HFFc6 (cell line): ENCODE measurements at places on chromosomes 7 and 10. TPM values are rescaled to one million over a fixed set of nuclear protein-coding genes. Genes with fewer than 3 reads are reported as not detected.

Gene PITX3
- total RNA-seq, result not detected in 2 replicates

Gene ZNF467
- 0.96 to 1.2 TPM (median 1.1 TPM) in 3 replicates for total RNA-seq

Gene AKR1D1
- not detected in 2 replicates for total RNA-seq

Gene UPK3BL2
- 6.8 and 8.9 TPM in 2 replicates for total RNA-seq

Gene NEUROD6
- total RNA-seq, result not detected in 3 replicates

Gene FGL2
- not detected in 3 replicates for total RNA-seq

Gene TLL2
- total RNA-seq, result 0.23 and 0.31 TPM in 2 replicates

Gene SPDYE1
- total RNA-seq, result not detected in 3 replicates

Gene GPR146
- 0.26 and 0.65 TPM in 2 replicates for total RNA-seq

Gene CCNY
- 64.5 and 64.8 TPM in 2 replicates for total RNA-seq

Gene AKR1B15
- total RNA-seq, result not detected in 3 replicates

Gene DPYSL4
- total RNA-seq, result 0.31 to 2.1 TPM (median 2.0 TPM) in 3 replicates

Gene CACNB2
- total RNA-seq, result not detected in 2 replicates

Gene OR6B1
- total RNA-seq, result not detected in 2 replicates

Gene DLD
- total RNA-seq, result 82.6 to 87.4 TPM (median 85.9 TPM) in 3 replicates

Gene GRM3
- not detected in 3 replicates for total RNA-seq

Gene CALCR
- total RNA-seq, result not detected in 2 replicates

Gene BCAP29
- 82.3 to 91.3 TPM (median 90.3 TPM) in 3 replicates for total RNA-seq

Gene CYP3A4
- not detected in 3 replicates for total RNA-seq

Gene LIPN
- not detected in 3 replicates for total RNA-seq

Gene HYAL4
- not detected in 2 replicates for total RNA-seq

Gene CCDC3
- total RNA-seq, result 0.07 to 0.09 TPM in 2 of 3 replicates, not detected in the other

Gene CLDN3
- not detected in 3 replicates for total RNA-seq

Gene VCL
- total RNA-seq, result 366 to 398 TPM (median 383 TPM) in 3 replicates

Gene PKD1L1
- not detected in 2 replicates for total RNA-seq

Gene RNF133
- total RNA-seq, result not detected in 3 replicates

Gene OLAH
- not detected in 3 replicates for total RNA-seq

Gene SSC4D
- total RNA-seq, result 0.69 to 1.0 TPM (median 0.96 TPM) in 3 replicates

Gene KCNIP2
- 0.60 to 1.2 TPM (median 0.78 TPM) in 3 replicates for total RNA-seq

Gene GDF10
- not detected in 3 replicates for total RNA-seq

Gene OGDHL
- 0.05 to 0.19 TPM (median 0.09 TPM) in 3 replicates for total RNA-seq

Gene MRPS24
- 154 to 208 TPM (median 195 TPM) in 3 replicates for total RNA-seq

Gene EPO
- not detected in 2 replicates for total RNA-seq

Gene FAM221A
- 0.14 TPM in 1 of 2 replicates, not detected in the other for total RNA-seq

Gene MPP7
- 0.87 to 2.6 TPM (median 2.2 TPM) in 3 replicates for total RNA-seq

Gene GRB10
- 13.6 to 14.6 TPM (median 13.7 TPM) in 3 replicates for total RNA-seq

Gene SLC39A12
- total RNA-seq, result not detected in 3 replicates

Gene EFCAB10
- total RNA-seq, result not detected in 3 replicates

Gene RPEL1
- total RNA-seq, result not detected in 3 replicates

Gene RBP4
- not detected in 3 replicates for total RNA-seq

Gene EGFR
- 61.9 to 82.7 TPM (median 75.6 TPM) in 3 replicates for total RNA-seq

Gene TAS2R5
- total RNA-seq, result 0.18 TPM in 1 of 3 replicates, not detected in the others

Gene PTPRE
- 0.37 TPM in 1 of 3 replicates, not detected in the others for total RNA-seq

Gene FXYD4
- not detected in 3 replicates for total RNA-seq

Gene PLXDC2
- 0.28 to 2.9 TPM (median 1.6 TPM) in 3 replicates for total RNA-seq

Gene SPDYE16
- total RNA-seq, result not detected in 3 replicates

Gene MEPCE
- 34.8 to 42.3 TPM (median 39.5 TPM) in 3 replicates for total RNA-seq

Gene NME8
- total RNA-seq, result not detected in 2 replicates

Gene CCDC172
- not detected in 2 replicates for total RNA-seq

Gene MPLKIP
- 37.9 to 39.2 TPM (median 39.0 TPM) in 3 replicates for total RNA-seq

Gene NPC1L1
- total RNA-seq, result not detected in 3 replicates
